ENCODE measurements at places on chromosomes 5 and 9.

GRCh38 chr9:14180960-14181537, 132.9 kb downstream of the NFIB start:
- no peak for DNase-seq

- no peak for DNase-seq
These were observed 98.5 kb downstream of the INSYN2B start for GRCh38 chr5:169881702-169882303.

- DNase-seq: no peak
These were observed 446.4 kb downstream of the ISL1 start for GRCh38 chr5:51829691-51830090.

GRCh38 chr5:146425023-146425422, 22.1 kb upstream of the TCERG1 start:
- DNase-seq: no peak

GRCh38 chr5:170121321-170121720, 15.6 kb downstream of the FOXI1 start:
- no peak for DNase-seq

- DNase-seq: no peak
These were observed 33.5 kb downstream of the TLX3 start for GRCh38 chr5:171342362-171343111.

- DNase-seq: no peak
These were observed 193.2 kb downstream of the ADAMTSL1 start for GRCh38 chr9:18666986-18667772.

DNA sequence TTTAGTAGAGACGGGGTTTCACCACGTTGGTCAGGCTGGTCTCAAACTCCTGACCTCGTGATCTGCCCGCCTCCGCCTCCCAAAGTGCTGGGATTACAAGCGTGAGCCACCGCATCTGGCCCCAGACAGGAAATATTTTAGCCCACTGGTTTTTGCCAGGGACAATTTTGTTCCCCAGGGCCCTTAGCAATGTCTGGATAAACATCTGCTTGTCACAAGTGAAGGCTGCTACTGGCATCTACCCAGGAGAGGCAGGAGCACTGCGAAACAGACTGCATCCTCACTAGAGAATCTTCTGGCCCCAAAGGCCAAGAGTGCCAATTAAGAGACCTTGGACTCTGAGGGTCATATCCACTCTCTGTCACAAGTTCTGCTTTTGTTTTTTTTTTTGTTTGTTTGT, 2.4 kb upstream of the TPRN start:
- DNase-seq: no peak

DNA sequence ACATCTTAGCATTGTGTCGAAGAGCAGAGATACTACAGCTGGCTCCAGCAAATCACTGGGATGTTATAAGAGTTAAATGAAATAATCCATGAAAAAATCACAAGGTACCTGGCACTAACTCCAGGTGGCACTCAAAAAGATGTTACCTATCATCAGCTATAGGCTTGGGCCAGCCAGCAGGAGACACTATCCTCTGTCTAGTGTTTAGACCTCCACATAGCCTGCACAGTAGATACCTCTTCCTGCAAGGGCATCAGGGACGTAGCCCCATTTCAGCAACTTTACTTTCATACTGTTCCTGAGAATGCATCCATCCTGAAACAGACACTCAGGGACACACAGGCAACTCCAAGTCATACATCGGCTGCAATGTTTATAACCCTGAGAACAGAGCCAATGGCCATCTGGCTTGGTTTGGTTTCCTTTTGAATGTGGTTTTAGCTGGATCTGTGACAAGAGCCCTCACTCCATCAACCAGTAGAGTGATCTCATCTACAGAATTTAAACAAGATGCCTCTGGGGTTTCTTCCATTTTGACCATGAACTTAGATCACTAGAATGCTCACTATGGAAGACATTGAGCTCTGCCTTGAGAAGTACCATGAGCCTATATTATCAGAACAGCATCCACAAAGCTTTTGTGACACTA, 69.9 kb downstream of the TLE1 start:
- no peak for DNase-seq

DNA sequence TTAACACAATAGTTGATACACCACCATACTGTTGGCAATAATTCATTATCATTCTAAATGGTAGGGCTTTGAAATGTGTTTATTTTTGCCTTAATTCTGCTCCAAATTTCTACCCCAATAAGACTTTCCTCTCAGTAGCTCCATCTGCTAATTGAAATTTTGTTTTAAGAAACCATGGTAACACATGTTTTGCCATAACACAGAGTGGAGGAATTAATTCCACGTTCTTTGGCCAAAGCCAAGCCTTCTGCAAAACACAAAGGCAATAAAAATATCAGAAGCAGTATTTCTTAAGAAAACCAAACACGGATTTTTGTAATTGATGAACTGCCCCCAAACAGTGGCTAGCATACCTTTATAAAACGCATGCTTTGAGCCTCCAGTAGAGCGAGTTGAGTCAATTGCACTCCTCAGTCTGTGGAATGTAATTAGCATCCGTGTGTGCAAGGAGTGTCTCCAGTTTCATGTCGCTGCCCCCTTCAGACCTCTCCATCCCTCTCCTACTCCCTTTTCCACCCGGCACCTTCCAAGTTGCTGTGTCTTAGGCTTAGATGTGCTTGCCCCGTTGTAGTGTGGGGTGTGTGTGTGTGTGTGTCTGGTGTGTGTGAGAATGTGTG, 58.2 kb upstream of the CKS2 start:
- no peak for DNase-seq

GRCh38 chr9:87093777-87094176, 146.5 kb upstream of the GAS1 start:
- no peak for DNase-seq

GRCh38 chr5:11476866-11477265, 427.4 kb downstream of the CTNND2 start:
- DNase-seq: no peak

DNA sequence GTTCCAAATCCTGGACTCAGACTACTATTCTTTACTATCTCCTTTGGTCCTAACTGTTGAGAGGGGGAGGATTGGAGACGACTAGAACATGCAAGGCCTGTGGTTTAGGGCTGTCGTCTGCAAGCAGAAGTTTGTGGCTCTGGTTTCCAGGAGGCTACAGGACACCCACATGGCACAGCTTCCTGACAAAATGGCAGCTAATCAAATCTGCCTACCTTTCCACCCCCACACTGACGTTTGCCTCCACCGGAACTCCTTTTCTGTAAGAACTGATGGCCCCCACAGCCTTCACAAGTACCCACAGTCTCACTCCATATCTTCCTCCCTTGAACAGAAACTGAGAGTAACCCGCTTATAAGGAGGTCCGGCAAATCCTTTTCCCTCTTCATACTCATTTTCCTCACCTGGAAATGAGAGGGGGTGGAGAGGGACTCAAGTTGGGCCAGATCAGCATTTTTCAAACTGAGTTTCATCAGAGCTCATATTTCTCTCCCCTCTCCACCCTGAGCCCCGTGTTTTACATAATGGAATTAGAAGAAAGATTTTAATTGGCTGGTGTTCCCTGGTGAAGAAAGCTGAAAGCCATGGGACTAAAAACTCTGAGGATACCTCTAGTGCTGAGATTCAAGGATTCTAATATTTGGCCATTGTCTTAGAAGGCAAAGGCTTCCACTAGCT, 5.2 kb downstream of the SLC31A2 start:
- no peak for DNase-seq

DNA sequence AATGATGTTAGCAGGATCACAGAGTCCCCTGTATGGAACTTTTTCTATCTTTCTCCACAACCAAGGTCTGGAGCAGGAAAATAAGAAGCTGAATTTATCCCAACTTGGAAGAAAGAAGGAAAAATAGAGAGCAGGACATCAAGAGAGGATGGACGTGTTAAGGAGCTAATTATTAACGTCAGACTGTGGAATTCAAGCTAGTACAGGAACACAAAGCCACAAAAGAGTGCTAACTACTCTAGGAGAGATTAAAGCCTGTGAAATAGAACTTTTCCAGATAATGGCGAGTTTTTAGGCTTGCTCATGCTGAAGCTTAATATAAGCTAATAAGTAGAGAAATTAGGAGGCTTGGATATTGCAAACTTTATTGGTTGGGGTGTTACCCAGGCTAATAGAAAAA, 632 bp upstream of the SPINK13 start:
- no peak for DNase-seq

- no peak for DNase-seq
These were observed 67.5 kb downstream of the FANCC start for GRCh38 chr9:95249986-95250385.

- no peak for DNase-seq
These were observed 292.3 kb downstream of the SMARCA2 start for GRCh38 chr9:2307480-2307879.

DNA sequence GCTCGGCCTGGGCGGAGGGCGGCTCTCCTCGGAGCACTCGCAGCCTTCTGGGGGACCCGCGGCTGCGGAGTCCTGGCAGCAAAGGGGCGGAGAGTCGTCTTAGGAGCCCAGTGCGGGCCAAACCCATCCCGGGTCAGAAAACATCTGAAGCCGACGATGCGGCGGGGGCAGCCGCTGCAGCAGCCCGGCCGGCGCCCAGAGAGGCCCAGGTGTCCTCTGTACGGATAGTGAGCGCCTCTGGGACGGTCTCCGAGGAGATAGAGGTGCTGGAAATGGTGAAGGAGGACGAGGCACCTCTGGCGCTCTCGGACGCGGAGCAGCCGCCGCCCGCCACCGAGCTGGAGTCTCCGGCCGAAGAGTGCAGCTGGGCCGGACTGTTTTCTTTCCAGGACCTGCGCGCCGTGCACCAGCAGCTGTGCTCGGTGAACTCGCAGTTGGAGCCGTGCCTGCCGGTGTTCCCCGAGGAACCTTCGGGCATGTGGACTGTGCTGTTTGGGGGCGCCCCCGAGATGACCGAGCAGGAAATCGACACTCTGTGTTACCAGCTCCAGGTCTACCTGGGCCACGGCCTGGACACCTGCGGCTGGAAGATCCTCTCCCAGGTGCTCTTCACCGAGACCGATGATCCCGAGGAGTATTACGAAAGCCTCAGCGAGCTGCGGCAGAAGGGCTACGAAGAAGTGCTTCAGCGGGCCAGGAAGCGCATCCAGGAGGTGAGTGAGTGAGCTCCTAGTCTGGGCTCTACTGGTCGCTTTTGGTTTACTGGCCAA, 1.2 kb downstream of the JMY start:
- DNase-seq: no peak

GRCh38 chr5:149936044-149936699, 8.4 kb downstream of the PDE6A start:
- DNase-seq: no peak

DNA sequence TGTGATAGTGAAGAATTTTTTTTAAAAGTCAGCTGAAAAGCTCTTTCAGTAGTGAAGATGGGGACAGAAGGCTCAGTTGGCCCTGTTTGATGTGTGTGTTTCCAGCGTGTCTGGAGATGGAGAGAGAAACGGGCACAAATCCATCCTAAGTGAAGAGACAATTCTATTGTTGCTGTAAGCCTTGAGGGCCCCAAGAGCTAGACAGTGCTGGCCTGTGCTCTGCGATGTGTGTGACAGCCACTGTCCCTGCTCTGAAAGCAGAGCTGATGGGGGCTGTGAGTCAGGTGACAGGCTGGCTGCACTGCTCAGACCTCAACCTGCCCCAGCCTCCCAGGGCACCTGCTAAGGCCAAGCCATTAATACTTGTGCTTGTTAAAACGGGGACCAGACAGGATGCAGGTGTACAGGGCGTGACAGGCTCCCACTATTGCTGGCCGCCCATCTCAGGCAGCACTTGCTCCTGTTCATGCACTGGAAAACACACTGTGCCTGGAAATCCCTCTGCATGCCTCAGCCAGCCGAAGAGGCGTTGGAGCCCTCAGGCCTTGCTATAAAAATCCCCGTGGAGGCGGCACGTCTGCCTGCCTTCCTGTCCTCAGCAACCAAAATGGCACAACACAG, 44.6 kb upstream of the SEMA4D start:
- peak; percentile 54 for DNase-seq

GRCh38 chr9:104992659-104993058, 64.7 kb upstream of the ABCA1 start:
- no peak for DNase-seq

GRCh38 chr5:88878976-88879375, 4.0 kb downstream of the MEF2C start:
- DNase-seq: no peak

DNA sequence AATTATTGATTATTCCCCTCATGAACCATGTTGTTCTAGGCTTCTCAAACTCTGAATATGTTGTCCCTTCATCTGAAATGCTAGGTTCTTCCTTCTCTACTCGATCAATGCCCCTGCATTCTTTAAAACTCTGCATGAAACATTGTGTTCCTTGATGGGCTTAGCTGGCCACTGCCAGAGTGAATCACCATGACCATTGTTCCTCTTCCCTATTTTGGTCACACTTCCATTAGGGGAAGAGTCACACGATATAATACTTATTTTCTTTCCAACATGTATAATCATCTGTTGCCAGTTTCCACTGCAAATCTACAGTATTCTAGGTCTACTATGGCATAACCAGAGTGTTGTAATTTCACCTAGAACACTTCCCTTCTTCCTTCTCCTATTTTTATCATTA, 247.9 kb downstream of the TRPM3 start:
- DNase-seq: no peak

DNA sequence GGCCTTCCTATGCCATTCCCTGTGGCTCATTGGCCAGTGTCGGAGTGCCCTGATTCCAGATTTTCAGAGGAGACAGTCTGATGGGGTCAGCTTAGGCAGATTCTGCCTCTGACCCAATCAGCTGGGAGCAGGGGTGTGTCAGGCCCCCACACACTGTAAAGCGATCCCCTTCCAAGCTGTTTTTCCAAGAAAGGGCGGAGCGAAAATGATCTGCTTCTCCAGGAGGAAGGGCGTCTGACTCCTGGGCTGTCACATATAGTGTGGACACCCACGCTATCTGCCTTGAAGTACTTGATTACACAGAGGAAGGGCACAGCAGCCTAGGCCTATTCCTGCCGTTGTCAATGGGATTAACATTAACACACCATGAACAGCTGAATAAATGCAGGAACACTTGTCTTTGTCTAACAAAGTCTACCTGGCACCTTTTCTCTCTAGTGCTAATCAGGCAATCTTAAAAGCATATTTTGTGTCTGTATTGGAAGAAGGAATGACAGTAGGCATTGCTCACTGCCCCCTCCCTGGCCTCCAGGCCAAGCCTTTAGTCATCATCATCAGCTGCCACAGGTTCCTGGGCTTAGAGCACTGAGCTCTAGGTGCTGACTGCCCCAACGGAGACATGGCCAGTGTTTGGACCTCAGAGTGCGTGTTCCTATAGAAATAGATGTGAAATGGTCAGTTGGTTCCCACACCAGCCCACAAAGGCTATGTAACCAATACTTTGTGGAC, 218.7 kb downstream of the MELK start:
- DNase-seq: no peak

DNA sequence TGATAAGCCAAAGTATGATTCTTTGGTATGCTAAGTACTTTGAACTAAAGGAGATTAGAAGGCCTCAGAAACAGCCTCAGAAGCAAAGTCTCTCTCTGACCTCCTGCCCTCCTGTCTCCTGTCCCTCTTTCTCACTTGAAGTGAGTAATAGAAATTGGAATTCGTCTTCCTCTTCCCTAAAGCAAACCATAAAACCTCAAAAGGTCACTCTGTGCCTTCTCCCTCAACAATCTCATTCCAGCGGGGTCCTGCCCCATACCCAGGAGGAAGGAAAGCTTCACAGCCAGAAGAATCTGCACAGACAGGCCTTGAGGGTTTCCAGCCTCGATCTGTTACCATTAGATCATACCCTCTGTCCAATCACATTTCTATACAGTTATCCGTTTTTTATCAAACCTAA, 87.8 kb downstream of the HAPLN1 start:
- DNase-seq: no peak

GRCh38 chr5:151079838-151080612, 809 bp downstream of the TNIP1 start:
- DNase-seq: no peak

- no peak for DNase-seq
These were observed 6.6 kb upstream of the ENC1 start for GRCh38 chr5:74647096-74647495.

- DNase-seq: no peak
These were observed 1211.5 kb upstream of the CDH9 start for GRCh38 chr5:28249771-28250415.
